Thyroid gland (tissue), 4 donors: ENCODE measurements at places on chromosomes 3 and 15.

GRCh38 chr3:147757866-147758265 is 348.7 kb downstream of the ZIC1 start:
- no peak for DNase-seq

GRCh38 chr3:175355801-175356335 is 496.7 kb downstream of the NAALADL2 start:
- DNase-seq = no peak

GRCh38 chr15:93825682-93826081 is 405.7 kb upstream of the MCTP2 start:
- no peak for DNase-seq

- DNase-seq = no peak
These were observed 78.8 kb downstream of the DLG1 start for GRCh38 chr3:197219619-197220018.

DNA sequence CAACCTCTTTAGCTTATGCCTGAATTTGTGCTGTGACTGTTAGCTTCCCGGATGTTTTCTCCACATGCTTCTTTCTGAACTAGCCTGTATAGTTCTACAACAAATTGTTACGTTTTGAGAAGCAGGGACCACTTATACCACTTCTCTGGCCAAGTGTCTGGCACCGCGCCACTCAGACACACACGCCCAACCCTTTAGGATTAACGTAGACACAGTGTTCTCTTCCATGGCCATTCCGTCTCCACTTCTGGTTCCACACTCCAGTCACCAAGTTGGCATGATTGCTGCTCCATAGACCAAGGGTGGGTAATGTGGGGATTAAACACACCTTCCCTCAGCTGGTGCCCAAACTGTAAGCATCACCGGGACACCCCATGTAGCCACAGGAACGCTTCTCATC is 755 bp upstream of the TMEM108 start:
- DNase-seq = peak; percentile 94

DNA sequence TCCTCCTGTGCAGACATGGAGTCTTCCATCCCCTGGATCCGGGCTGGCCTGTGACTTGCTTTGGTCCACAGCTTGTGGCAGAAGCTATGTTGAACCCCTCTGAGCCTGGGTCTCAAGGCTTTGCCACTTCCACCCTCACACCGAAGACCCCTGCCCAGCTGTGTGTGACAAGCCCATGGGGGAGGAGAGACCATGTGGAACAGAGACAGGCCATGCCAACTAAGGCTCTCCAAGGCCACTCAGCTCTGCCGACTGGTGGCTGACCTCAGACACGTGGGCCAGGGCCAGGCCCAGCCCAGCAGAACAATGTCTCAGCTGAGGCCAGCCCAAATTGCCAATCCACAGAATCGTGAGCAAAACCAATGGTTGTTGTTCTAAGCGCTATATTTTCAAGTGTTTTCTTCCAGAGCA is 16.4 kb upstream of the CFAP100 start:
- DNase-seq = no peak

GRCh38 chr3:279325-279724 is 82.8 kb downstream of the CHL1 start:
- no peak for DNase-seq

GRCh38 chr3:176167272-176167671 is 1030.0 kb downstream of the TBL1XR1 start:
- DNase-seq = no peak

DNA sequence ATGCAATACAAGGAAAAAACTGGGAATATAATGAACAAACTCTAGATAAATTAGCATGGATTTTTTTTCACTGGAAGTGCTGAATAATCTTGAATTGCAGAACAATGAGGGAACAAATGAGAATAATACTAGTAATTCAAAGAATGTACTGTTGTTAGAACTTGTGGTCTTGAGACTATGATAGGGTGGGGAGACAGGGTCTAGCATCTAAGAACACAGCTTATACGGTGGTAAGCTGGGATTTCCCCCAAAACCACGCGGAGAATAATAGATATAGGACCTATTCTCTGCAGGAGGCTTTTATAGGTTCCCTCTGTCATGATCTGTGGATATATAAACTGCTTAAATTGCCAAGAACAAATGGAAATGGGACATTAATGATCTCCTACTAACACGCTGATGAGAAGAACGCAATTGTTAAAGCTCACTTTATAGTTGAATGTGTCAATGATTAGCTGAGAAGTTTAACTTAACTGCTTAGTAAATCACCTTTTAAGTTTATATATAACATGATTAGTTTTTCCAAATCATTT is 692.3 kb downstream of the ZPLD1 start:
- no peak for DNase-seq

GRCh38 chr15:26572602-26573350 is 200.1 kb downstream of the GABRB3 start:
- no peak for DNase-seq

DNA sequence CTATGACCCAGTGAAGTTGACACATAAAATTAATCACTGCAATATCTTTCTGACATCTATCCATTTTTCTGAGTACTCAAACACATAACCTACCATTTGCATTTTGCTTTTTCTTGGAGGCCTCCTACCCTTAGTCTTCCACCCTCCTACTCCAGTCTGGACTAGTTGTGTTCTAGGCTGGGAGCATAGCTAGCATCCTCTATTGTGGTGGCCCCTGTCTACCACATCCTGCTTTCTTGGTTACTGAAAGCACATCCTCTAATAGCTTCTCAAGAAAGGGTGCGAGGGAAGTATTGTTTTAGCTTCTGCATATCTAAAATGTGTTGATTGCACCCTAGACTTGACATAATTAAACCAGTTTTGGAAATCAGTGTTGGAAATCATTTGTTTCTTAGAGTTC is 176.5 kb downstream of the THSD4 start:
- no peak for DNase-seq

DNA sequence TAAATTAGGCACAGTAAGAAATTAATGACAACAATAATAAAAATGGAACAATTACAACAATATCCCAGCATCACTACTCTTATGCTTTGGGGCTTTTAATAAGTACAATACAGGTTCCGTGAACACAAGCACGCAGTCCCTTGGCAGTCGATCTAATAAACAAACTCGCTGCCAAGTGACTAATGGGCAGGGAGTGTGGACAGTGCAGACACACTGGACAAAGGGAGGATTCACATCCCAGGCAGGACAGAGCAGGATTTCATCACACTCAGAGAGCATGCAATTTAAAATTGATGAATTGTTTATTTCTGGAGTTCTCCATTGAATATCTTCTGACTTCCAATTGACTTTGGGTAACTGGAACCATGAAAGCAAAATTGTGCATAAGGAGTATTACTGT is 524.1 kb upstream of the CFAP20DC start:
- no peak for DNase-seq

- peak; percentile 23 for DNase-seq
These were observed 64.3 kb downstream of the DUT start for GRCh38 chr15:48395521-48396011.

DNA sequence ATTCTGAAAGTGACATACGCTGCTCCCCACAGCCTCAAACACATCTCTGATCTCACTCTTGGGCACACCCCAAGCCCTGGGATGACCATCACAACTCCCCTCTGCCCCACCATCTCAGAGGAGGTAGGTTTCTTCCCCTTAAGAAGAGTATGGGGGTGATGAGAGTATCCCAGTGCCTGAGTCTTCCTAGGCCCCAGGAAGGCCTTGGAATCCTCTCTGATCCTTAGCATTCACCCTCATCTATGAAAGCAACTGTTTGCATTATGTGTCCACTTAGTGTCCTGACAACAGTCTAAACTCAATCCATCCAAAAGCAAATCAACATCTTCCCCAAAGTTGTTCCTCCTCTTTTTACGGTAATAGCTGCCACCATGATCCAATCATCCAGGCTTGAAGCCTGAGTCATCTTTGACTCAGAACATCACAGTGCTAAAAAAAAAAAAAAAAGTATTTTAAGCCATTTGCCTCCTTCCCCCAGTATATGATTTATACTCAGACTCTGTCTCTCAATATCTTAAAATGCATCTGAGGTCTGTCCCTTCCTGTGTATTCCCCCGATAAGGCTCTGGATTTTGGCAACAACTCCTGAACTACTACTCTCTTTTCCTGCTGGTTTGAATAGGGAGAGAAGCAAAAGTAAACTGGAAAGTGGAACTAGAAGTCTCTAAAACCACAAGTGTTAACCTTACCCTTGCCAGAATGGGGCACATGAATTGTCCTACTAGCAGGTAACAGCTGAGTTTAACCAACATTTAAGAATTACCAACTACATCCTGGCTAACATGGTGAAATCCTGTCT is 22.5 kb downstream of the POPDC2 start:
- DNase-seq = no peak

DNA sequence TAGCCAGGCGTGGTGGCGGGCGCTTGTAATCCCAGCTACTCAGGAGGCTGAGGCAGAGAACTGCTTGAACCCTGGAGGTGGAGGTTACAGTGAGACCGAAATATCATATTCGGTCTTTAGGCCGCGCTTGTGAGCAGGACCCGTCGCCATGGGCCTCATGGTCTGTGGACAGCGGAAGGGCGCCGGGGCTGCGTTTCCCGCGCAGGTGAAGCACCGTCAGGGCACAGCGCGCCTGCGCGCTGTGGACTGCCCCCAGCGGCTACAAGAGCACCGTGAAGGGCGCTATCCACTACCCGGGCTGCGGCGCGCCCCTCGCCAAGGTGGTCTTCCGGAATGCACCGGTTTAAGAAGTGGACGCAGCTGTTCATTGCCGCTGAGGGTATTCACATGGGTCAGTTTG is 482.0 kb upstream of the NAALADL2 start:
- DNase-seq = no peak

- no peak for DNase-seq
These were observed 78.1 kb downstream of the PDE8A start for GRCh38 chr15:85059734-85060133.
